ENCODE measurements at places on chromosomes 7 and 10. TPM values are rescaled to one million over a fixed set of nuclear protein-coding genes. Genes with fewer than 3 reads are reported as not detected.

Gene RBM48
- total RNA-seq, result 22.1 TPM

DNA sequence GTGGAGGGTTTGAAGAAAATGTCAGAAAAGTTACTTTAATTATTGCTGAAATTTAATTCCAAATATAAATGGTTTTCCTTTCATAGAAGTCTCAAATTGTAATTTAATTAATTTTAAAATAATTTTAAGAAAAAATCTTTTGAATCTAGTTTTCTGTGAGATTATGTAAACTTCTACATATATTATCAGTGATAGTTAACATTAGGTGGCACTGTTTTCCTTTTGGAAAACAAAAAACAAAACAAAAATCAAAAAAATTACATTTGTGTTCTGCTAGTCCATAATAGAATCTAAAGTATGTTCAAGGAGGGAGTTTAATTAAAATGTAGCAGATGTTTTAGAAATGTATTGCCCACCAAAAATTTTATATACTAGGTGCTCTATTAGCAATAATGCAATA, 1456.7 kb downstream of the REEP3 start:
- DNase-seq, result peak; percentile 9

GRCh38 chr7:13981070-13981469, 8.4 kb downstream of the ETV1 start:
- peak; percentile 90 for DNase-seq

Gene PPP1R3A
- 194 TPM for total RNA-seq

DNA sequence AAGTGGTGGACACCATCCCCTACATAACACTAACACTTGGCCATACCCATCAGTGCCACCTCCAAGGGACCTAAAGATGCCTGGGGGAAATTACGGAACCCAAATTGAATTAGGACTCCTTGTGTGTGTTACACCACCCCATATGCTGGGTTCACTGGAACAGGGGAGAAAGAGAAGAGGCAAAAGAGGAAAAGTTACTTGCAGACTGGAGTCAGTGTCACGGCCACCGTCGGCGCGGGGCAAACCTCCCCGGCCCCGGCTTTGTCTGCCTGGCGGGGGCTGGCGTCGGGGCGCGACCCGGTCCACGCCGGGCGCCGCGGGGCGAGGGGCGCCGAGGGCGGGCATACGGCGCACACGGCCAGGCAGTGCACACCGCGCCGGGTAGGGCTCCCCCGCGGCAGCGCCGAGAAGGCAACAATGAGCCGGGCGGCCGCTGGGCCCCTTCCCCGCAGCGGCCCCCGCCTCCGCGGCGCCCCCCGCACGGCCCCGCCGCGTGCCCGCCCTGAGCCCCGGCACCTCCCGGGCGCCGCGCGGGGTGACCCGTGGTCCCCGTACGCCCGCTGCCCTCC, 171.1 kb downstream of the FAM107B start:
- DNase-seq, result no peak

Gene FAM13C
- 74.0 TPM for total RNA-seq

Gene FAM237B
- total RNA-seq, result not detected

DNA sequence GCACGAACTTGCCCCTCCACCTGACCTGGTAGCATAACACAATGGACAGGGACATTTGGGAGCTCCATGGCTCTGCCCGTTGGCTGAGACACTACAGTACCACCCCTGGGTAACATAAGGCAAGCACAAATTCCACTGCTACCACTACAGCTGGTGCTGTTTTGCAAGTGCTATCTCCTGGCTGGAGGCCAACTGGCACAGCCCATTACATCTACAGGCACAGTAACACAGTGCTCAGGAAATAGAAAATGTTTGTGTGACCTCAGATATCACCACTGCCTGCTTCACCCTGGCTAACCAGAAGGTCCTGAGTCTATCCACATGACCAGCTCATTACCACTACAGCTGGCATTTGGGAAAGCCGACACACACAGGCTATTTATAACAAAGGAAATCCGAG, 631.1 kb upstream of the MBL2 start:
- DNase-seq, result peak; percentile 93

Gene NACAD
- 5.1 TPM for total RNA-seq

GRCh38 chr7:125561006-125561405, 631.4 kb upstream of the POT1 start:
- DNase-seq, result no peak

Gene PDZD7
- not detected for total RNA-seq

DNA sequence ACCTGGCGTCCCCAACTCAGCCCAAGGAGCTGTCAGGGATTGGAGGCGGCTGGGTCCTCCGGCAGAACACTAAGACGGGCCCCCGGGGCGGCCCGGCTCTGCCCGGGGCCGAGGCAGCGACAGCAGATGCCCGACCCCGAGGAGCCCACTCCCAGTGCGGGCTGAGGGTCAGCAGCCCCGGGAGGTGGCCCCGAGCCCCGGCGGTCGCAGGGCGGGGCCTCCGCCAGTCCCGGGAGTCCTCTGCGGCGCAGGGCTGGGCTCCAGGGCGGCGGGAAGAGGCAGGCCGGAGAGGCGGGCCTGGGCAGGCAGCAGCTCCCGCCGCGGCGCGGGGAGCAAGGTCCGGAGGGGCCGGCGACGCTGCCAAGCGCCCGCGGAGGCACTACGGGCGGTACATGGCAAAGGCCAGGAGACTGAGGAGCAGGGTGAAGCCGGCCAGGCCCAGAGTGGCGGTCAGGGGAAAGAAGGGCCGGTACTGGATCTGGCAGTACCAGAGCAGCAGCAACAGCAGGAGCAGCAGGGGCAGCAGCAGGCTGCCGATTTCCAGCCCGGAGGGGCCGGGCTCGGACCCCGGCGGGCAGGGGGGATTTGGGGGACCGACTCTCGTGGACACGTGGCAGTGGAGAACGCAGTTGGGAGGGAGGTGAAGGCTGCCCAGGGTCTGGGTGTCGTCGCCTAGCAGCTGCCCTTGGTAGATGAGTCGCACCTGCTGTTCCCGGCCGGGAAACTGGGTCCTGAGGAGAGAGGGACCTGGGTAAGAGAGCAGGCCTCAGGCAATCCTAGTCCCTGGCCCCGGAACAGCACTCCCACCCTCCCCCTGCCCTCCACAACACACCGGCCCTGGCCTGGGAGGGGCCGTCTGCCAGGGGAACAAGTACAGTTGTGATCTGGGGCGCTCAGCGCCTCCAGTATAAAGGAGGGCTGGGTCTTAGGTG, 827 bp upstream of the FASTK start:
- peak; percentile 45 for DNase-seq

GRCh38 chr10:28215930-28216329, 86.9 kb downstream of the MPP7 start:
- DNase-seq, result no peak

- DNase-seq, result no peak
Observed at GRCh38 chr7:92595281-92595680, 5.1 kb upstream of the FAM133B start.

GRCh38 chr7:51817694-51818225, 501.2 kb upstream of the COBL start:
- DNase-seq, result peak; percentile 42

Gene IKZF5
- total RNA-seq, result 10.6 TPM

Gene MAGI2
- 8.0 TPM for total RNA-seq

DNA sequence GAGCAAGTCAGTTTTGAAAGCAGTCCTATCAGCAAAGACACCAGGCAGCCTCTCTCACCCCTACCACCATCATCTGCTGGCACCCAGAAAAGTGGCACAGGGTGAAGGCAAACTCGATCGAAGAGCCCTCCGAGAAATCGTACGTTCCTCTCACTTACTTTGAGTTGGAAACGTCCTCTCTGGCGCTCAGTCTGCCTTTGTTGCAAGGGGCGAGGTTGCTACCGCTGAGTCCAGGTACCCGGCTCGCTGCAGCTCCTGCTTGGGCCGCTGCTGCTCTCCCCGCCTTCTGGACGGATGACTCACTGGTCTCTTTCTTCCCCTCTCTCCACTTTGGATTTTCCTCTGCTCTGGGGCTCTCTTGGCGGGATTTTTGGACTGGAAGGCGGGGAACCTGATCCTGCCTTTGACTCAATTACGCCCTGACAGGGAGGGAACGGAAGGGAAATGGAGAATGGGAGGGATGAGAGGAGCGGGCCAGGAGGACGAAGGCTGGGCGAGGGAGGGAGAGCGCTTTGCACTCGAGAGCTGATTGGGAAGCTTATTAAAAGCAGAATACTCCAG, at the start of gene PTN:
TSS of gene PTN (minus strand) at position 453 of the 561 bp plus-strand sequence. CDS start 88,760 bp downstream, outside the sequence.
- DNase-seq, result peak; percentile 88

DNA sequence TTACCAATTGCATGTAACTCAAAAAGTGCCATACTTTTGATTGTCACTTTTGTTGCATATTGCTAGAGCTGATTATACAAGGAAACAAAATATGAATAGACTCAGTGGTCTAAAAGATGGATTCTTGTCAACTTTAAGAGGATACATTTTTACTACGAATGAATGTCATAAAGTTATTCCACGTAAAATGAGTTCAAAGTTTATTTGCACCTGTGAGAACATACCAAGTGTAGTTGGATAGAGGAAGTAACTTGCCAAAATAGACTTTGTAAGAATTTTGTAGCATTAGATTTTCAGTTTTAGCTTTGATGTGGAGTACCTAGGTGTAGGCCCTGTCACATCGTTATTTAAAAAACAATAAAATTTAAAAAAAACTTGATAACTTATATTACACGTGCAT, 106.2 kb downstream of the PHF14 start:
- no peak for DNase-seq

DNA sequence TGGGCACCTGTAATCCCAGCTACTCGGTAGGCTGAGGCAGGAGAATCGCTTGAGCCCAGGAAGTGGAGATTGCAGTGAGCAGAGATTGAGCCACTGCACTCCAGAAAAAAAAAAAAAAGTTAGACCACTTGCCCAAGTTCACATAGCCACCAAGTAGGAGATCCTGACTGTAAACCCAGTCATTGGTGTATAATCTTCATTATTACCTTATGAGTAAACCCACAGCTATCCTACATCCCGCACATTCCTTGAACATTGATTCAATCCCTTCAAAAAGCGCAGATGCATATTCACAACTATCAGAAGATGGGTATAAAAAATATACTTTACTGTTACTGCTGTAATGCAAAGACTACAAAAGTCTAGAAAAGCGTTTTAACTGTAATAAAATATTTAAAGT, 512.9 kb downstream of the SUGCT start:
- no peak for DNase-seq

Gene GPR37
- 4.6 TPM for total RNA-seq

Gene PKD2L1
- total RNA-seq, result not detected

GRCh38 chr10:97640868-97641811, 669 bp downstream of the PI4K2A start:
- peak; percentile 29 for DNase-seq

- DNase-seq, result peak; percentile 52
Observed at GRCh38 chr10:26869528-26869927, 8.8 kb upstream of the ABI1 start.

Gene WNT8B
- not detected for total RNA-seq

DNA sequence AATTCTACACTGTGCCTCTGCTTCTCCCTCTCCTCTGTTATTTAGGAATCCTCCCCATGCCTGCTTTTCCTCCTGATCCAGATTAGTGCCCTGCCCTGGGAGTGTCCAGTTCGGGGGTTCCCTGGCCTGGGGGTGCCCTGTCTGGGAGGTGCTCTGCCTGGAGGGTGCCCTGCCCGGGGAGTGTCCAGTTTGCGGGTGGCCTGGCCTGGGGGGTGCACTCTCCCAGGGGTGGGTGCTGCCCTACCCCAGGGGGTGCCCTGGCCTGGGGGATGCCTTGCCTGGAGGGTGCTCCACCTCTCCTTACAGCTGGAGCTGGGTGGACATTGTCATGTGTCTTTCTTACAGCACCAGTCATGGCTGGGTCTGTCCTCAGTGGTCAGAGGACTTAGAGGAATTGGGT, 20.2 kb downstream of the RAMP3 start:
- no peak for DNase-seq

DNA sequence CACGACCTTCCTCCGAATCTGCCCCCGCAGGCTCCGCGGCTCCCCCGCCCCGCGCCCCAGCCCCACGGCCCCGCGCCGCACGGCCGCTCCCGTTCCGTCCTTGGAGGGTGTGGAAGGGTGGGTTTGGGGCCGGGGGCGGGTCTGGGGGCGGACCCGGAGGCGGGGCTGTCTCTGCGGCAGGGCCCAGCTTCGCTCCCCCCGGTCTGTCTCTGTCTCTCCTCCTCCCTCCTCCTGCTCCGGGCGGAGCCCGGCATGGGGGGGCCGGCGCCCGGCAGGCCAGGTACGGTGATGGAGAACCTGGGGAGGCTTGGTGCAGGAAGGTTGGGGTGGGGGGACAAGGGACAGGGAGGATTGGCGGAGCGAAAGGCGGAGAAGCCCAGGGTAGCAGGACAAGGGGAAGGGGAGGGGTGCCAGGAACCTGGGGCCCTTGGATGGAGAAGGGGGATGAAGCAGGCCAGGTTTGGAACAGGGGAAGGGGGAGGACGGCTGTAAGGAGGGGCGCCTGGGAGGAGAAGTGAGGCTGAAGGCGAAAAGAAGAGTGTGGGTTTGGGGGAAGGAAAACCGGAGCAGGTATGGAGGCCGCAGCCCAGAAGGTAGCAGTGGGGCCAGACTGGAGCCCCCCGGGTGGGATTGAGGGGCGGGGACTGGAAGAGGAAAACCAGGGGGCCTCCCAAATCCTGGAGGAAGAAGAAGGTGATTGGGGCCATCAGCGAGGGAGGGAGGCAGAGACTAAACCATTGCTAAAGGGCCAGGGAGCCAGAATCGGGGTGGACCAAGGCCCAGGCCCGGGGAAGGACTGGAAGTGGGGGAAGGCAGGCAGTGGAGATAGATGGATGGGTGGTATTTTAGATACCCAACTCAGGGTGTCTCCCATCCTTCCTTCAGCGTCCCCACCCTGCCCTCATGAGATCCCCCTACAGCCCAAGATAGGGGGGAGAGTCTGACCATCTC, at the start of gene NYAP1:
TSS of gene NYAP1 (plus strand) at position 206 of the 951 bp plus-strand sequence. CDS start 1,385 bp downstream, outside the sequence.
- DNase-seq, result peak; percentile 90

Gene ZNF467
- total RNA-seq, result 4.2 TPM

- no peak for DNase-seq
Observed at GRCh38 chr10:8052956-8053445, 1.5 kb upstream of the GATA3 start.

DNA sequence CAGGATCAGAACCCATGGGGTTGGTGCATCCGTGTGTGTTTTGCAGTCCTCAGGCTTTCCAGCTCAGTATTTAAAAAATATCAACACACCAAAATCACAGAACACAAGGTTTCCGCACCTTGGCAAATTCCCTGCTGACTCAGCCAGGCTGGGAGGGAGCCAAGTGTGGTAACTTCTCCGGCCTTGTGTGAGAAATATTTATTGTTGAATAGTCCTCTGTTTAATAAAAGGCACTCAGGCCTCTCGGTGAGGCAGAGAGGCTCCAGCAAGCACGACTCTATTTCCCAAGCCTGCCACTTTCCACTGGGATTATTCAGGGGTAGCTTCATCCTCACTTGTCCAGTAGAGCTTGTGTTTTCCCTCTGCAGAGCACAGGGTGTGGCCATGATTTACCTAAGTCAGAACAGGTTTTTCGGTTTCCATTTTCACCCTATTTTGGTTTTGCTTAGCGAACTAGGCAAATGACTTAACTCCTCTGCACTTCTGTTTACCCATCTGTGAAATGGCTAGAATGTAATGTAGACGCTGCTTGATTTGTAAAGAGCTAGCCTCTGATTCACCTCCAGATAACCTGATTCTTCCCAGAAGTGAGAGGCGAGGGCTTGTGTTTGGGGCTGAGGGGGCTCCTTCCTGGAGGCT, 13.0 kb upstream of the CHST15 start:
- no peak for DNase-seq

Gene CAV2
- total RNA-seq, result 85.3 TPM
